HEK293T (cell line): ENCODE measurements at places on chromosomes 6 and 20.

DNA sequence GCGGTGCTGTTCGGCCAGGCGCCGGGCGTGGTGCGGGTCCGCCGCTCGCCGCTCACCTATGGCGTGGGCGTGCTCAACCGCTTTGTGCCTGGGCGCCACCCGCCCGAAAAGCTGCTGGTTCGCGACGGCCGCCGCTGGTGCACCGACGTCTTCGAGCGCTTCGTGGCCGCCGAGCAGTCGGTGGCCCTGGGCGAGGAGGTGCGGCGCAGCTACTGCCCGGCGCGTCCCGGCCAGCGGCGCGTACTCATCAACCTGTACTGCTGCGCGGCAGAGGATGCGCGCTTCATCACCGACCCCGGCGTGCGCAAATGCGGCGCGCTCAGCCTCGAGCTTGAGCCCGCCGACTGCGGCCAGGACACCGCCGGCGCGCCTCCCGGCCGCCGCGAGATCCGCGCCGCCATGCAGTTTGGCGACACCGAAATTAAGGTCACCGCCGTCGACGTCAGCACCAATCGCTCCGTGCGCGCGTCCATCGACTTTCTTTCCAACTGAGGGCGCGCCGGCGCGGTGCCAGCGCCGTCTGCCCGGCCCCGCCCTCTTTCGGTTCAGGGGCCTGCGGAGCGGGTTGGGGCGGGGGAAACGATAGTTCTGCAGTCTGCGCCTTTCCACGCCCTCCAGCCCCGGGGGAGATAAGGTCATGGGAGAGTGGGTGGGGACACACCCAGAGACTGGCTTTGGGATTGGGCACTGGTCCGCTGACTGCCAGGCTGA lies 15.7 kb downstream of the ADISSP start:
- no peak for DNase-seq

DNA sequence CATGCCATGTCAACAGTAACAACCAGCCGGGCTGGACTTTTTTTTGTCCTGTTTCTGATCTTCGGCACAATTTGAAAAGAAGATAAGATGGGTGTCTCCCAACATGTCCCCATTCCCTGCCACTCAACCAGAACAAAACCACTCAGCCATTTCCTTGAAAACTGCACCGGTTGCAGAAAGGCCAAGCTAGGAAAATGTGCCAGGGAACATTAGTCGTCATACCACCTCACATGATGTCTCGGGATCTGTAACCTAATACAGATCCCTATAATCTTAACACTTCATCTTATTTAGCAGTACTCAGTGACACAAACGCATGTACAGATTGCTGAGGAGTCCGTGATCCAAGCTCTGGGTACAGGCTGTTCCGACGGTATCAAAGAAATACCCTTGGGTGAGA lies 46.5 kb downstream of the ALDH8A1 start:
- DNase-seq: no peak

DNA sequence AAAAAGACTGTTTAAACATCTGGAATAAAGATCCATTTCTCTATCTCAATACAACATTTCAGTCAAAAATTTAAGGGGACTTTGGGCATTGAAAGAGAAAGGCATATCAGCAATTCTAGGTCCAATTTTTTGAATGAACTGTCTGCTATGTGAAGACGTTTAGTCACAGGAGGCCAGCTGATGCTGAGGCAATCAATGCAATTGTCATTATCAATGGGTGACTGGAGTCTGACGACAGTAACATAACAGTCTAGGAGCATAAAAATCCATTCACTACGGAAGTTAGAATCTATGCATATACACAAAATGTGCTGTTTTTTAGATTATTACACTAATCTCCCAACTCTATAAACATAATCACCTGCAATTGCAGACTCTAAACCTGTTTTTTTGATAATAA lies 37.8 kb downstream of the TENT5A start:
- no peak for DNase-seq

DNA sequence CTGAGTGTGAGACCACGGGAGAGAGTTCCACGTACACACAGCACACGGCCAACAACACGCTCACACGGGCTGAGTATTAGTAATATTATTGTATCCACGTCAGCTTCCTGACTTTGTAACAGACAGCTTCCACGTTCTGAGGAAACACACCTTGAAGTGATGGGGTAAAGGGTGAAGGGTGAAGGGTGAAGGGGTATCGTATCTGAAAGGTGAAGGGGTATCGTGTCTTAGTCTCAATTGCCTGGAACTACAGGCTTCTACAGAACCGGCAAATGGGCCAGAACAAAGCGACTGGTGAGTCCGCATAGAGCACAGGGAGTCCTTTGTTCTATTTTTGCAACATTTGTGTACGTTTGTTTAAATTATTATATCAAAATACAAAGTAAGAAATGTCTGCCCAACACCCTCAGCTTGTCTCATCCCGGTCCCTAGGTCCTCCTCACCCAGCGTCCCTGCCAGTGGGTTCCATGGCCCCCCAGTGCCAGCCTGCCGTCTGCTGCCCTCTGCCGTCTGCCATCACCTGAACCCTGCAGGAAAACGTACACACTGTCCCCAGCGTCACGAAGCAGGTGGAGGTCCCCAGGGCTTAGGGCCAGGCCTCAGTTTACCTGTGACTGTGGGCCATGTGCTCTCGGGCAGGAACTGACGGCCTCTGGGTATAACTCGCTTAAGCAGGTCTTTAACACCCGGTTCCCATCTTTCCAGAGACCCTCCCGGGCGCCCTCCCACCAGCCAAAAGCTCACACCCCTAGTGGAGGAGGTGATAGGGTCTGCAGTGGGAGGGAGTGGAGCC lies 4.4 kb upstream of the HELZ2 start:
- no peak for DNase-seq

DNA sequence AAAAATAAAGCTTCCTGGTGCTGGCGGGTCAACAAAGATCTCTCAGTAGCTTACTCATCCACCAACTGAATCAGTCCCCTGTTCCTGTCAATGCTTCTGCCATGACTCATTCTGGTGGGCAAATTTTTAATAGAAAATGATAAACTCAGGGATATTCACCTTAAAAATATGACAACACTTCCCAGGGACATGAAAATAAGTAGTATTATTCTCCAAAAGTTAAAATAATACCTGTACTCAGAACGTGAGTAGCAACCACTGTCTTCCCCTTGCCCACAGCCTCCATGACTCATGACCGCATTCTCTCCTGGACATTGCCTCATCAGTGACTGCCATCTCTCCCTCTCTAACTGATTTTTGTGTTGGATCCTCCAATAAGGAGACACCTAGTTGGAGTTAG lies 552.3 kb downstream of the KIF16B start:
- no peak for DNase-seq

DNA sequence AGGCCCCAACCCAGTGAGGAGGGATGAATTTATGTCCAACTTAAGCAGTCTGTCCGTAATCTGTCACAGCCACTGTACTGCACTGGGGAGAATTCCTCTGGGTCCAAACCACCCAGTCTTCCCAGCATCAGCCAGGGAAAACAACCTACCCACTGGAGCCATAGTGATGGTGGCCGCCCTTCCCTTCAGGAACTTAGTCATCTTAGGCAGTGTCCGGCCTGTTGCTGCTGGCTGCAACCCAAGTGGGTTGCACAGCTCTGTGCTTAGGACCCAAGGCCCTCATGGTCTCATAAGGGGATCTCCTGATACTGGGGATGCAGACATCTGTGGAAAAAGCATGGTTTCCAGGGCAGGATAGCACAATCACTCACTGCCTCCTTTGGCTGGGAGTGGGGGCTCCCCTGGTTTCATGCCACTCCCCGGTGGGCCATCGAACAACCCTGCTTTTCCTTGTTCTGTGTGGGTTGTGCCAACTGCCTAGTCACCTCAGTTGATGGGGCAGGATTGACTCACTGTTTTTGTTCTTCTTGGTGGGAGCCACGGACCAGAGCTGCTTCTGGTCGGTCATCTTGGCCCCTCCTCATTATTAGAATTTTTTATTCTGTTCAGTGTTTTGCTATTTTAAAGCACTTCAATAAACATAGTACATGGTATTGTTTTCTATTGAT lies 591.9 kb downstream of the DOK5 start:
- no peak for DNase-seq

- no peak for DNase-seq
These were observed 299.7 kb downstream of the PLCB1 start for GRCh38 chr20:8431538-8432434.

- DNase-seq: no peak
These were observed 16.1 kb upstream of the SIRPB2 start for GRCh38 chr20:1507276-1507675.

DNA sequence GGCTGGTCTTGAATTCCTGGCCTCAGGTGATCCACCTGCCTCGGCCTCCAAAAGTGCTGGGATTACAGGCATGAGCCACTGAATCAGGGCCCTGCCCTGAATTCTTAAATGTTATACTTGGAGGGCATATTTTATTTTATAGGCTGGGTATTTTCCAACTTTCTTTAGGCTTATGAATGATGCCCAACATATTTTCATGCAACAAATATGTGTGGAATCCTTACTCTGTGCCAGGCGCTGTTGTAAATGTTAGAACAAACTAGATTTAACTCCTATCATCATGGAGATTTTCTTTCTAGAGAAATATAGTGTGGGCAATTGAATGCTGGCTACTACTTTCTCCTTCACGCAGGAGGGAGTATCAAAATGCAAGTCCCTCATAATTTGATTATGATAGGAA lies 71.2 kb downstream of the SAMD5 start:
- no peak for DNase-seq

DNA sequence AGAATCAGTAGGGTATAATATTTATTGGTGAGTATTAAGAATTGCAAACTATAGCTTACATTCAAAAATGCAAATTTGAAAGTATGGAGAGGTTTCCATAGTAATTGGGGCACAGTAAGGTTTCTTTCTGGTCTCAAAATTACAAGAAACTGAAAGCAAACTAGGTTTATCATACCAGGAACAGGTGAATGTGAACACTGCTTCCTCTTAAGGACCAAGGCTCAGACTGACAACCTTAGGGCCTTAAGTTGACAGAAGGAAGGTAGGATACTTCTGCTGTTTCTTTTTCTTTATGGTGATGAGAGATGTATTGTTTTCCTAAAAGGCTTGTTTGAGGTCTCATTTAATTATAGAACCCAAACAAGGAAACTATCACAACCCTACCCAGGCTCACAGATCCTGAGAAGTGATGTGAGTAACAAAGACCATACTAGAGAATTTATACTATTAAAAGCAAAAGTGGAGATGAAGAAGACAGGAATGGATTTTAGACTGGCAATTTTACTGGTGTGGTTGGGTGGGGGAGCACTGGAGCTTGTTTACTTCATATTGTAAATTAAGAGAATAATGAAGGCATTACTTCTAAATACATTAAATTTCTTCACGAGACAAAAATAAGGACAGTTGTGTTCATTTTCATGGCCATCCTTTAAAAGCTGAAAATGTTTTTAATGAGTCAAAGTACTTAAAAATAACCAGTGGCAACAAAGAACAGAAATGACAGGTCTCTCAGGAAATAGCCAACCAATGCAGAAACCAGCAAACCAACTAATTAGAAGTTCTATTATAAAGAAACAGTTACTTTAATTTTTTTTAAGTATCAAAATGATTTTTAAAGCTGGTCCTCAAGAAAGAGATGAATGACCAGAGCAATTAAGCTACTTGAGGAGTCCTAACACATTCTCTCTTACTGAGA lies 21.3 kb downstream of the STAU1 start:
- DNase-seq: no peak

- no peak for DNase-seq
These were observed 6.7 kb upstream of the HSF2 start for GRCh38 chr6:122392564-122393350.

GRCh38 chr20:18031888-18032509 lies 25.7 kb downstream of the OVOL2 start:
- DNase-seq: no peak

- no peak for DNase-seq
These were observed 370.2 kb upstream of the EPHA7 start for GRCh38 chr6:93789532-93789931.

DNA sequence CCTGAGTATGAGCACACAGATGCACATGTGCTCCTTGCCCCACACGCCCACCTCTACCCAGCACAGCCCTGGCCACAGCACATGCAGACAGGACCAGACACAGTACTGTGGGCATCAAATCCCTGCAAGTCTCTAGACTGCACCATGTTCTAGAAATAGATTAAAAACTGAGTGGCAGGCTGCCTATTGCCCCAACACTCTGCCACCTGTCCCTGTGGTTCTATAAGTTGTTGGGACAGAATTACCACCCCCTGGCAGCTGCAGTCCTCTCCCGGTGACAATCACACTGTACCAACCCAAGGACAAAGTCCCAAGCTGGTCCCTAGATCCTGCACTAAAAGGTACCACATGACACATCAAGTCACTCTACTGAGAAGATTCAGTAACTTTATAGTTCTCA lies 70.2 kb downstream of the B3GAT2 start:
- no peak for DNase-seq

DNA sequence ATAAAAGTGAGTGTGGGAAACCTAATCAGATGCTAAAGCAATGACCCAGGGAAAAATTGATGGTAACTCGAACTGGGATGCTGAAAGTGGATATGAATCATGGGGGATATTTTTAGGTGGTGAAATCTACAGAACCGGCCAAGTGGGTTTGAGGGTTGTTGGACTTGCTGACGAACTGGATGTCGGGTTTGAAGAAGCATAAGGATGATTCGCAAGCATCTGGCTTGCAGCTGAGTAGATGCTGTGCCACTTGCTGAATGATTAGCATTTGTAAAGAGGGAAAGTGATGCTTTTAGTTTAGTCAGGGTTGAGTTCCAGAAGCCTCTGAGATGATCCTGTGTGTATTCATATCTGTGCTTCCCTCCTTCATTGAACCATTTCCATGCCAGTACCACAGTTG lies 54.9 kb downstream of the UBR2 start:
- no peak for DNase-seq

DNA sequence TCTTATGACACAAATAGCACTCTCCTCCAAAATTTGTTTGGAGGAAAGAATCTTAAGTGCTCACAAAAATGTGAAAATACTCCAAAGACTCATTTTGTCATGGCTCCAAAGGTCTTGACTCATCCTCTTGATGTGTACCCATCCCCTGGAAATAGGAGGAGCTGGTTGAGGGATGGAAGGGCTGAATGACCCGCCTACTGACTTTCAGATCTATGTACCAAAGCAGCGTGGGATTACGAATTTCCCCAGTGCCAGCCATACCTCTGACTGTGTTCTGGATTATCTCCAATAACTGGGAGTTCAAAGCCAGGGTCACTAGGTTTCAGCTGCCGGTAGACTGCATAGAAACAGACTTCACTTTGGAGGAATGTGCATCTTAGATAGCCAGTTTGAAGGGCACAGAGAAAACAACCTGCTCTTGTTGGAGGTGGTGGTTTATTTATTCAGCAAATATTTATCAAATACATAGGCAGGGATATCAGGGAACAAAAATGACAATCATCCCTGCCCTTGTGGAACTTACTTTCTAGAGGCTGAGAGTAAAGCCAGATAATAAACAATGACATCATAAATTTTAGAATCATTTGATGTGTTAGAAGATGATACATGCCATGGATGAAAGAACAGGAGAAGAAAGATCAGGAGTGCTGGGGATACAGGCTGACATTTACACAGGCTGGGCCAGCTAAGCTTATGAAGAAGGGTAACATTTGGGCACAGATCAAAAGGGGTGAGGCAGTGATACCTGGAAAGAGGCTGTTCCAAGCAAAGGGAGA lies 246.6 kb downstream of the TBXT start:
- DNase-seq: no peak

DNA sequence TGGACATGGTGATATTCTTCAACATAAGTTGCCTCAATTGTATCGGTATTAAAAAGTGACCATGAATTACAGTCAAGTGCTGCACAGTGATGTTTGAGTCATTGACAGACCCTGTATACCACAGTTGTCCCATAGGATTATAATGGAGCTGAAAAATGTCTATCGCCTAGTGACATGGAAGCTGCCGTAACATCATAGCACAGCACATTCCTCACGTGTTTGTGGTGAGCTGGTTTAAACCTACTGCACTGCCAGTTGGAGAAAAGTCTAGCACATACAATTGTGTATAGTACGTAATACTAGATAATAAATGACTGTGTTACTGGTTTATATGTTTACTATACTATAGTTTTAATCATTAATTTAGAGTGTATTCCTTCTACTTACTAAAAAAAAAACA lies 150.2 kb downstream of the CDH26 start:
- DNase-seq: no peak
